Stimulated activated CD4-positive, alpha-beta T cell treated with anti-CD3 and anti-CD28 coated beads, Interleukin-2, amount 100 ng/mL, for 24 hours (primary cell): ENCODE measurements at places on chromosomes 5 and 9.

DNA sequence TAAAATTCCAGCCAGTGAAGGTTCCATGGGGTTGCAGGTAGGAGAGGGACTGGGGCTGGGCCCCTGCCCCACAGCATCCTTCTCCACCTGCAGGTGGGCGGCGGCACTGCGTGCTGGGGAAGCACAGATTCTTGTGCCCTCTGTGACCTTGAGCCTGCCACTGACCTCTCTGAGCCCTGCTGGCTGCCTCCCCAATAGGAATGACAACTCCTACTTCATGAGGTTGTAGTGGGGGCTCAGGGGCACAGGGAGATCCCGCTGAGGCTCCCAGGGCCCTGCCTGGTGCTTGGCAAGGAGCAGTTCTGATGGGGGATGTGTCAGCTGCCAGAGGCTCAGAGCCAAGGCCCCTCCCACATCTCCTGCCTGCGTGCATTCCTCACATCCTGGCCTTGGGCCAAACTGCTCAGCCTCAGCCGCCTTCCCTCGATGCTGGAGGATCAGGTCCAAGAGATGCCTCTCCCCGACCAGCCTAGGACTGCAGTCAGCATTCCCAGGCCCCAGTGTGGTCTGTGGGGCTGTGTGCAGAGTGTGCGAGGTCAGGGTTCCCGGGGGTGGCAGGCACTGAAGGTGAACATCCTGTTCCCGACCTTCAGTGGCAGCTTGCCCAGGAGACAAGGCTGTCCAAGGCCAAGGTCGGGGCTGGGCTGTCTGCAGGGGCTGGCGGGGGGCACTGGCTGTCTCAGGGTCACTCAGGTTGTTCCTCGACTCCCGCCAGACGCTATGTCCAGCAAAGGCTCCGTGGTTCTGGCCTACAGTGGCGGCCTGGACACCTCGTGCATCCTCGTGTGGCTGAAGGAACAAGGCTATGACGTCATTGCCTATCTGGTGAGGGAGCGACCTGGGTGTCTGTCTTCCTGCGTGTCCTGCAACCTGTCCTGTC lies 7.0 kb downstream of the ASS1 start:
- DNase-seq, result peak; percentile 32

DNA sequence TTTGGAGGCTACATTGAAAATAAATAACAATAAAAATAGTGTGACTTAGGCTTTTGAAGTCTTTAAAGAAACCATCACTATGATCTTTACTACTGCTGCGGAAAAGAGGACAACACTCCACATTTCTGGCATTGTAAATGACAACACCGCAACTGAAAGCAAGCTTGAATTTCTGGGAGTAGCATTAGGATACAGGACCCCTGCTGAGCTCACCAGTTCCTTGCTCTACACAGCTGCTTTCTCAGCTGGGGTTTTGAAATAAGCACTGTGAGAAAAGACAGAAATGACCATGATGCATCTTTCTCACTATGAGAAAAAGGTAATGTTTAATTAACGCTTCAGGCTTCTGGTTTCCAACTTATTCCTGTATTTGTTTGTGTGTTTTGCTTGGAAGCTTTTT lies 168.0 kb downstream of the TAF11L14 start:
- DNase-seq, result no peak

DNA sequence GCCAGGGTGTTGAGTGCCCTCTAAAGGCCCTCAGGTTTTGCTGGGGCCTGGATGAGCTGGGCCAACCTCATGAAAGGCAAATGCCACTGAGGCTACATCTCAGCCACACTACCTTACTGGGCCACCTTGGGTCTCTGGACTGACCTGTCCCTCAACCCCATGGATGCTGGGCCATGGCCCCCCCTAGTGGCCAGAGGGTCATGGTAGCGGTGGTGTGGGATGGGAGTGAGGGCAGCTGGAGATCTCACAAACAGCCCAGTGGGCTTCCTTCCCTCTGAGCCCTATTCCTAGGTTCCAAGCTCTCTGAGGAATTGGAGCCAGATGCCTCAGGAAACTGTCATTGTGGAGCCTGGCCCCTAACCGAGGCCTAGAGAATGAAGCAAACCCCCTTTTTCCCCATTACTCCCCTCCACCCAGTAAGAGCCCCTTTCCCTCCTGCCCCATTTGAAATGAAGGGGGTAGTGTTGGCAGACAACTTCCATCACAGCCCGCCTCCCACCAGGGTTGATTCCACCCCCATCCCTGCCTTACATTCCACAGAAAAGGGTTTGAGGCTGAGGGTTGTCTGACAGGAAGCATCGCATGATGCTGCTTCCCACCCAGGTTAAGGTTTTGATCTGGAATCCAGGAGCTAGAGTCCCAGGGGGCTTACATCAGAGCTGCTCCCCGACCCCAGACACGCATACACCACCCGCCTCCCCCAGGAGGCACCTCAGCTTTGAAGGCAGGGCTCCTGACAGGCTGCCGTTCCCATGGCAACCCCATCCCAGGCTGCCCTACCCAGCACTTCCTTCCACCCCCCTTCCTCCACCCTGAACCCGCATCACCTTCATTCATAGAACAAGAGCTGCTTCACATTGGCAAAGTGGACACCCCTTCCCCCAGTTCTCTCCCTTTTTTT lies 63.9 kb downstream of the PCDH1 start:
- DNase-seq, result peak; percentile 54

GRCh38 chr5:40483316-40483715 lies 196.4 kb upstream of the PTGER4 start:
- DNase-seq, result no peak

DNA sequence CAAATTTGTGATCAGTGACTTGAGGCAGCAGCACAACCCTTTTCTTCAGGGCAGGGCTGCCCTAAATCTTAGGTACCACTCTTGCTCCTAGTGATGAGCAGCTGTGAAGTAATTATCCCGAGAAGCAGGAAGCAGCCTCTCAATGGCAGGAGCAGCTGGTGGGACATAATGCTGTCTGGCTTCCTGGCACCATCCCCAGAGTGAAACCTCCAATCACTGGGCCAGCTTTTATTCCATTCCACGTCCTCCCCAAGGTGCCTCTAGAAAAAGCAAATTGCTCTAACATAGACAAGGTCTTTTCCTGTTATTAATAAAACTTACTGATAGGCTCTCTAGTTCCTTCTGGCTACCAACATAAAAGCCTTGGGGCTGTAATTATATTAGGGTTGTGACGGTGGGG lies 154.0 kb downstream of the FRMD3 start:
- DNase-seq, result no peak

- no peak for DNase-seq
Measured at GRCh38 chr9:116450378-116451139, 236.5 kb upstream of the TRIM32 start.

DNA sequence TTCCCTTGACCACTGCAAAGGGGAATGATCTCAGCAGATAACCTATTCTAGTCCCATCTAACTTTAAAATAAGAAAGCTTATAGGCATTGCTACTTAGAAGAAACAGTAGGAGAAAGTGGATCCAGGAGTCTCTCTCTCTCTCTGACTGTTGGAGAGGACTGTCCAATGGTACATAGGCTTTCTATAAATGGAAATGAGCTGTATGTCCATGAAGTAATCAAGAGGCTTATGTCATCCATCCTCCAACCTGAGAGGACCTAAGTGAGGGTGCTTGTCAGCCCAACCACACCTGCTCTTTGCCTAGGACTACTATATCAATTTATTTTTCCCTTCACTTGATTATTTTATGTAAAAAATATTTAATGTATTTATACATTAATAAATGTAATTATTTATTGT lies 172.3 kb downstream of the PAPPA start:
- DNase-seq, result no peak

GRCh38 chr5:171424726-171425125 lies 5.3 kb downstream of the FGF18 start:
- no peak for DNase-seq

GRCh38 chr9:77751341-77752091 lies 103.4 kb upstream of the GNA14 start:
- peak; percentile 21 for DNase-seq

DNA sequence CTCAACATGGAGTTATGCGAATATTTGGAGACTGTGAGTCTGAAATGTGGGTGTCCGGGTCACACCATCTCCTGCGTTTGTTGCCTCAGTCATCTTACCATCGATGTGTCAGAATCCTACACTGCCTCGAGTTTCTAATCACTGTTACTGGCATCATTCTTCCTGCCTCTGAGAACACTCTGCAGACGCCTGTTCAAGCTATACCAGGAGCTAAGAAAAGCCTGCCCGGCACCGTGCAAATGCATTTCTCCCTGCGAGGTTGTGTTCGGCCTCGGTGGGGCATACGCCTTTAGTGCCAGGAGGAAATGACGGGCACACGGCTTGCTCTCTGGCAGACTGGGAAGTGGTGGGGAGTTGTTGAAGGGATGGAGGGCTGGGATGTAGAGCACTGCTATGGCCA lies 31.2 kb upstream of the SLC25A51 start:
- no peak for DNase-seq

DNA sequence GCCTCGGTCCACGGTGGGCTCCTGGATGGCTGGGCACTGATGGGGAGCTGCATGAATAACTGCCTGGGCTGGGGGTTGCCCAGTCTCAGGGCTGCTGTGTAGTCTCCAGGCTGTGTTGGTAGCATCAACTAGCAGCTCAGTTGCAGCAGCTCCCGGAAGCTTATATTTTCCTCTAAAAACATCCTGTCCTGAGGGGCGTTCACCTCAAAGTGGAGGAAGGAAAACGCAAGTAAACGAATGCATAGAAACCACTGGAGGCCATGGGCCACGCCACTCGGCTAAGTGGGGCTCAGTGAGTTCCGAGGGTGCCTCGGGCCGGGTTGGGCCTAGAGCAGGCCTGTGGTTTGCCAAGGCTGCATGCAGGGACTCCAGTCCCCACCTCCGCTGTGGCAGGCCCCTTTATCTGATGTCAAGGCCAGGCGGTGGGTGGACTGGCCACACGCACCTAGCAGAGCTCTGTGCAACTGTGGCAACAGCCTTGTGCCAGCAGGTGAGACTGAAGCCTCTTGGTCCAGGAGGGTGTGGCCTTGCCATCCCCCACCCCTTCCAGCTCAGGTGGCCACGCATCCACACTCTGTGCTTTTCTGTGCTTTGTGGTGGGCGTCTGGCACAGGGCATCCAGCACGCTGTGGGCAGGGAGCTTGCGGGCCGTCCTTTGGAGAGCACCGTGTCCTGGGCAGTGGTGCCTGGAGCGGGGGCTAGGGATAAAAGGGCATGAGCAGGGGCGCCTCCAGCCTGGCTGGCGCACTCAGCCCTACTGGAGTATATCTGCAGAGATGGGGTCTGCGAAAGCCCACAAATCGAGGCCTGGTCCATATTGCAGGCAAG lies 15.1 kb downstream of the TCF7 start:
- DNase-seq, result no peak

- DNase-seq, result no peak
Measured at GRCh38 chr9:84062538-84062937, 81.9 kb downstream of the RMI1 start.

- DNase-seq, result no peak
Measured at GRCh38 chr9:130711469-130711868, 17.9 kb downstream of the EXOSC2 start.

DNA sequence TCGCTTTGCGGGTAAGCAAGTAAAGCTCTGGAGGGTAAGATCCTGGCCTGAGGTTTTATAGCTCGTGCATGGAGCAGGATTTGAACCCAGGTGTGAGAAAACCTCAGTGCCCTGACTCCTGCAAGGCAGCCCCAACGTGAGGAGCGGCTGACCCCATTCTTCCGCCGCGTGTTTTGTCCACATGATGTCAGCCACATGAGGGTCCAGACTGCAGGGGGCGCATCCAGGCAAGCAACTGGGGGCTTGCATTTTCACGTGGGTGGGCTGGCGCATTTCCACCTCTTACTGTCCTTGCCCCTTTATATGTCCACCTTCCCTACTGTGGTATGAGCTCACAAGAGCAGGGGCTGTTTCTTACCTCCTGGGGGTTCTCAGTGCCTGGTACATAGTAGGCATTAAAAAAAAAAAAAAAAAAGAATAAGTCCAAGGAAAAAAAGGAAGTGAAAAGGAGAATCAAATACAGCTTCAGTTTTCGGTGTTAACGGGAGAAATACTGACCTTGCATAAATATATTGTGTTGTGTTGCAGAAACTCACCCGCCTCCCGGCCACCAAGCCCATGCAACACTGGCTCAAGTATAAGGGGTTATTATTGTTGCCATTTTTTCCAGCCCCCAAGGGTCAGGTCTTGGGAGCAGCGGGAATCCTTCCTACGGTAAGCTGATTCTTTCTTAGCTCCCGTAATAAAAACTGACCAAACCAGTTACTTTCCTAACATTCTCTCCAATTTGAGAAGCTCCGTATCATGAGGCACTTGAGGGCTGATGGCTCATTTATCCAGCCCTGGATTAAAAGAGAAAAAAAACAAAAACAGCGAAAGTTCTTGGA lies 15.0 kb downstream of the TLX3 start:
- no peak for DNase-seq

DNA sequence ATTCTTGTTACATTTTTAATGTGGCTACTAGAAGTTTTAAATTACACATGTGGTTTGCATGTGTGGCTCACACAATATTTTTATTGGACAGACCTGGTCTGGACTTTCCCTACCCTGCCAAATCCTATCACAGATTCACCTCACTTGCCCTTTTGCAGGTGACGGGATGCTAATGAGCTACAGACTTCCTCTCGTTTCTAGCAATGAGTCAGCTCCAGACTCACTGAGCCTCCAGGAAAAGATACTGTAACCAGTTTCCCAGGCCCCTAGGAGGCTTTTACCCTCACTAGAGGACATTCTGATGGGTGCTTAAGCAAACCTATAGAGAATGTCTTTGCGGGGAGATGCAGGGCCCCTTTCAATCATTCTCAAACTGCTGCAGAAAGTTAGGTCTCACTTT lies 135.4 kb downstream of the WDR41 start:
- peak; percentile 27 for DNase-seq

DNA sequence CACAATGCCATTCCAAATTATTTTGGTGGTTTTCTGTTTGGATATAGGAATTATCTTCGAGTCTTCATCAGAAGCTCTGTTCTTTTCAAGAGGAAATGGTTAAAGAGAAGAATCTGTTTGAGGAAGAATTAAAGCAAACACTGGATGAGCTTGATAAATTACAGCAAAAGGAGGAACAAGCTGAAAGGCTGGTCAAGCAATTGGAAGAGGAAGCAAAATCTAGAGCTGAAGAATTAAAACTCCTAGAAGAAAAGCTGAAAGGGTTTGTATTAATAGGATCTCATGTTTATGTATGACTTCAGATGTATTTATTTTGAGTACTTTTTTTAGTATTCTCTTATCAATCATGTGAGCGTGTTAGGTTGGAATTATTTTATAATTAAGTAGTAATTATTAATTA lies 15.0 kb downstream of the HMMR start:
- no peak for DNase-seq

DNA sequence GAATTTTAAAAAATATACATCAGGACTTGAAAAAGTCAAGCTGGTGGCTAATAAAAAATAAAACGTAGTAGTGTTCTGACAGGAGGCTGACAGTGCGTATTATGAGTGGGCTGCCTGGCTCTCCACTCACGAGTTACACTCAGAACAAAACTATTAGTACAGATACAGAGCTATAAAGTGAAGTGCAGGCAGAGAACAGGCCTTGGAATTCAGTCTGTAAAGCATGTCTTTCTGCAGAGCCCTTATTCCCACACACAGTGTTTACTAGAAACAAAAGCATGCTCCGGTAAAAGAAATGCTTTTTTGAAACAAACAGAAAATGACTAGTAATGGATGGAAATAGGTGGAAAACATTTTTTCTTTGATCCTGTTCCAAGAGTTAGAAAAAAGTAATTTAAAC lies 334.7 kb downstream of the DIRAS2 start:
- DNase-seq, result no peak
